ENCODE measurements at places on chromosomes 12 and 14. TPM values are rescaled to one million over a fixed set of nuclear protein-coding genes. Genes with fewer than 3 reads are reported as not detected.
A peak's percentile ranks its signal among the peaks of the same experiment; 100 is the strongest.

- no peaks in the 10 kb centered on the region for H3K36me3 ChIP-seq
- no peak for DNase-seq
- H3K27me3 ChIP-seq: no peaks in the 10 kb centered on the region
- no peaks in the 10 kb centered on the region for H3K4me1 ChIP-seq
Observed at GRCh38 chr14:68554231-68554630, 238.6 kb downstream of the ZFP36L1 start.

DNA sequence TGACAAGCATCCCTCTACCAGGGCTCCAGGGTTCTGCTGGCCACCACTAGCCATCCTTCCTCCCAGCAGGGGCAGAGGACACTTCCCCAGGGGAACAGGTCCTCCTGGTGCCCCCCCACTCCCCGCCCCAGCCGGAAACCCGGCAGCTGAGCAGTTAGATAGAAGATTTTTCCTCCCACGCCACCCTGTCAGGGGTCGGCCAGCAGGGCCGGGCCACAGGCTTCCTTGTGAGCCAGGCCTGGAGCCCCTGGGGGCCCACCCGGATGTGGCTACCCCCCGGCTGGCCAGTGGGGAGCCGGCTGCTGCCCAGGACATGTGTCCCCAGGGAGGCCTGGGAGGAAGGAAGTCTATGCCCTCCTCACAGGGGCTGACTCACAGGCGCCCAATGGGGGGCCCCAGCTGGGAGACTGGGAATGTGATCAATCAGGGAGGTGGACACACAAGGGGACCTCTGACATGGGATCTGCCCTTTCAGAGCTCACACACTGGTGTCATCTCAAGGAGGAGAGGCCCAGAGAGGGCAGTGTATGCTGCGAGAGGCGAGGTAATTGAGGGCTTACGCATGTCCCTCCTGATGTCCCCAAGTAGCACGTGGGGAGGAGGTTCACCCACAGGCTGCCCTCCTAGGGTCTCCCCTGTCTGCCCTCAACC is 4.2 kb downstream of the SH2B3 start:
- H3K4me1 ChIP-seq: peaks cover 66% of the 10 kb centered on the region
- peak overlapping the region; percentile 97 for H3K27ac ChIP-seq
- no peaks in the 10 kb centered on the region for H3K27me3 ChIP-seq

Gene RNF212B
- not detected for total RNA-seq

DNA sequence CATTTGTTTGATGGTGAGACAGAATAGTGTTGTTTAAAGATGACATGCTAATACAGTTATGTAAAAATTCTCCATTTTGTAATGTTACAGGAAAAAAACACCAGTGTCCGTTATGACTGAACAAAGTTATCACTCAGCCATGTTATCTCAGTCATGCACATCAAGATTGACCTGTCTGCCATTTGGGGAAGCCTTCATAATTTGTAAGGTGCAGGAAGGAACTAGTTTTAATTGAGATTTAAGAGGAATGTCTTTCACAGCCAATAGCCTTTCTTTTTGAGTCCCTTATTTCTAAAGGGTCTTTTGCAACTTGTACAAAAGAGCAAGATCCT is 432.2 kb downstream of the RAD51B start:
- H3K4me3 ChIP-seq: no peak overlapping the region
- H3K36me3 ChIP-seq: no peaks in the 10 kb centered on the region
- H3K27ac ChIP-seq: no peak overlapping the region
- H3K27me3 ChIP-seq: no peaks in the 10 kb centered on the region

Gene VRTN
- total RNA-seq: not detected

GRCh38 chr12:3083921-3084347 is 6.8 kb downstream of the TSPAN9 start:
- no peaks in the 10 kb centered on the region for H3K27me3 ChIP-seq
- no peaks in the 10 kb centered on the region for H3K36me3 ChIP-seq
- H3K27ac ChIP-seq: no peak overlapping the region

GRCh38 chr12:116319898-116320621 is 42.6 kb upstream of the MED13L start:
- no peak overlapping the region for H3K27ac ChIP-seq
- H3K27me3 ChIP-seq: no peaks in the 10 kb centered on the region
- no peak for DNase-seq
- H3K36me3 ChIP-seq: no peaks in the 10 kb centered on the region

Gene CLEC7A
- total RNA-seq: 121 TPM

DNA sequence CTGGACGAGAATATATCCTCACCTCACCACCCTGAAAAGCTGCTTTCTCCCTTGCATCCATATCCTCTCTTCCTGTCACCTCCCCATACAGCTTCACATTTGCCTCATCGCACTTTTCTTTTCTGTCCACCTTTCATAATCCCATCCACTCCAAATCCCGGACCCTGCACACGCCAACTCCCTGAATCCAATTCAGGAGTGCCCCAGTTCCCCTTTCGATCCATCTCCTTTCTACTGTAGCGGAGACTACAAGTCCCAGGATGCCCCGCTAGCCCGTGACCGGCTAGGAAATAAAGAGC is 2.5 kb downstream of the TMEM253 start:
- peak overlapping the region; percentile 96 for H3K27ac ChIP-seq
- peaks cover 4% of the 10 kb centered on the region for H3K27me3 ChIP-seq
- H3K36me3 ChIP-seq: no peaks in the 10 kb centered on the region
- no peak for DNase-seq

DNA sequence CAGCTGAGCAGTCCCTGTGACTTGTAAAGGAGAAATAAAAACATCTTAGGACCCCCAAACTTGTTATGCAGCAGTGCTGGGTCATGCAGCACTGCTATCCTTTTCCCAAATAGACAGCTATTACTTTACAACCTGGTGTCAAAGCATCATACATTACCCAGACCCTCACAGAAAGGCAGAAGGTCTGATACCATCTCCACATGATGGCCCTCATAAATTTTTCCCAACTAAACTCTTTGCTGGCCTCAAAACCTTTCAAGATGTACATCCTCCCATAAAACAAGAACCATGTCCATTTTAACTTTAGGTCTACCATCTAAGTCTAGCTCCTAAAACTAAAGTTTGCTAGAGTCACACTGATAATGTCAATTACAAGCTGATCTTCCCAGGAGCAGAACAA is 8.7 kb upstream of the RESF1 start:
- H3K27me3 ChIP-seq: no peaks in the 10 kb centered on the region
- H3K4me3 ChIP-seq: no peak overlapping the region
- H3K4me1 ChIP-seq: peaks cover 12% of the 10 kb centered on the region
- H3K36me3 ChIP-seq: no peaks in the 10 kb centered on the region
- DNase-seq: no peak

Gene AVPR1A
- not detected for total RNA-seq

Gene HSPB8
- total RNA-seq: not detected

GRCh38 chr12:6266971-6267721 is 43.3 kb upstream of the PLEKHG6 start:
- DNase-seq: no peak
- H3K4me1 ChIP-seq: no peaks in the 10 kb centered on the region
- no peaks in the 10 kb centered on the region for H3K27me3 ChIP-seq
- no peak overlapping the region for H3K4me3 ChIP-seq
- no peaks in the 10 kb centered on the region for H3K36me3 ChIP-seq
- no peak overlapping the region for H3K27ac ChIP-seq
